ENCODE measurements at places on chromosomes 7 and 10.

DNA sequence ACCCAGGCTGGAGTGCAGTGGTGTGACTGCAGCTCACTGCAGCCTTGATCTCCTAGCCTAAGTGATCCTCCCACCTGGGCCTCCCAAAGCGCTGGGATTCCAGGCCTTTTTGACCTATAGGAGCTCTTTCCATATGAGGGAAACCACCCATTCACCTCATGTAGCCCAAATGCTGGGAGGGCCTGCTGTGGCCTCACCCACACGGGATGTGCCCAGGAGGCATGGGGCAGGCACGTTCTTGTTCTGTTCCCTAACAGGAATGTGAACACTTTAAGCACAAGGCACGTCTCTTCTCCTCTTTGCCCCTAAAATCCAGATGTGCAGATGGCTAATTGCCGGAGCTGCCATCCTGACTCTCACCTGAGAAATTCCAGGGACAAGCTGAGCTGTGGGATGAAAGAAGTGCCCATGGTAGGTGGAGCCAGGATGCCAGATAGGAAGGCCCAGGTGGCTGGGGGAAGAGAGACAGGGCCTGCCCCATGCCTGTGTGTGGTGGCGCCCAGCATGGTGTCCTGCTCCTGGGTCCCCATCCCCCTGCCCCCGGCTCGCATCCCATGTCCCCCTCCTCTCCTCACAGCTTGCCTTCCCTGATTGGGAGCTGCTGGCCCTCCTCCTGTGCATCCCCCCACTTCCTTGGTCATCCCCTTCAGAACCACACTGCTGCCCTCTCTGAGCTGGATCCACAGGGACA, 17.3 kb downstream of the CAMK2B start:
- DNase-seq = no peak

DNA sequence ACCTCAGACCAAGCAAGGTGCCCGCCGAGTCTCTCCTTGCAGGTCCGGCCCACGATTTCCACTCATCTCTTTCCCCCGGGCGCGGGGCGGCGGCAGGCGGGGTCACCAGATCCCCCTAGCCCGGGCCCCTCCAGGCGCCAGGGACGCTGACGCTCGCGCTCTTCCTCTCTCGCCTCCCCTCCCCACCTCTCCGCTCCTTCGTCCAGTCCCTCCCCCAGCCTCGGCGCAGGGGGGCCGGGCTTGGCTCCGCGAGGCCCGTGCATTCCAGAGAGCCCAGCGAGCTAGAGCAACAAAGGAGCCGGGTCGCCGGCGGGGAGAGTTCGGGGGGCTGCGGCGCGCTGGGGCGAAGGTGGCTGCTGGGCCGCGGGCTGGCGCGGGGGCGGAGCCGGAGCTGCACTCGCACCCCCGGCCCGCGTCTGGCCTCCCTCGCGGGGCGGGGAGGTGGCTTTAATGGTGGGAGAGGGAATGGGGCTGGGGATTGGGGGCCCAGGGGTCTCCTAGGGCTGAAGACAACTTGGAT, at the start of gene SMO:
SMO (plus strand) TSS at position 262 of the 520 bp plus-strand sequence. CDS start 519 bp downstream, outside the sequence.
- DNase-seq = no peak

DNA sequence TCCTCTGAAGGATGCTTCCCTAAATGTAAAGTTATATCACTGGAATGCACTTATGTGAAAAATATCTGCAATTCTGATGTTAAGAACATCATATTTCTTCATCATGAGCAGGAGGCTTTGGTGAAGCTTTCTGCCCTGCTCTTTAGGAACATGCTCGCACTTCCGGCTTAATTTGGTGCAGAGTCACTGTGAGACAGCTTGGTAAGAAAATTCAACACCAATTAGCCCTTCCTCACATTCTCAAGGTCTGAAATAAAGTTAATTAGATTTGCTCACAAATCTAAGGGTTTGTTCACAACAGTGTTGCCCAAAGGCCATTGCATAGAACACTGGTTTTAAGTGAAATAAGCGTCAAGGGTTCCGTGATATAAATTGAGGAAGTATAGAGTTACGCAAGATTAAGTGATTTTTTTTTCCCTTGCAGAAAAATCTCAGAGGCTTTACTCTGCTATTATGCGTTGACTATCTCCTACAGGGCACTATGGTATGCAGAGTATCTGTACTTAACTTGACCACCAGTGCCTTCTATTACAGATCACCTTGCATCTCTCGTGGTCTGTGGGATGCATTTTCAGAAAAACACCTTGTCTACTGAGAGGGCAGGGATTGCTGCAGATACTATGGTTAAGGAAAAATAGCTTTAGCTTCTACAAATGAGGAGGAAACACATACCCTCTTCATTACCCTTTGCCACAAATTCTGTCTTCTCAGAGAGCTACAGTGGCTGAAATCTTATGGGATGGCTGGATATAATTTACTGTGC, 953.9 kb downstream of the TYW1 start:
- DNase-seq = no peak

DNA sequence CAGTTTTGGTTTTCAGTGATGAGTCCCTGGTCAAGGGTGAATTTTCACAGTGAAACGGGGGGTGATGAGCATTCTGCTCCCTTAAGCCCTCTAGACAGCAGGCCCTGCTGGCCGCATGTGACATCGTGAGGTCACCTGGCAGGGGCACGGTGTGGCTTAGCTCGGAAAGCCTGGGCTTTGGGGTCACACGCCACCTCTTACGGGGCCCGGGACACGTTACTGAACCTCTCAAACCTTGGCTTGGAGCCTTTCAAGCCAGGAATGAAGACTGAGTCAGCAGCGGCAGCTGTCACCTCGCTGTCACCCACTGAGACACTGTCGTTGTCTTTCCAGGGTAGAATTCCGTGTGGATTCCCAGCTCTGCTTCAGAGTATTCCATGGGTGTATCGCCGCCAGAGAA, 4.1 kb downstream of the GET4 start:
- DNase-seq = no peak

GRCh38 chr10:6409971-6410643, 170.0 kb downstream of the PRKCQ start:
- no peak for DNase-seq

- no peak for DNase-seq
Measured at GRCh38 chr10:129517680-129518057, 50.6 kb downstream of the MGMT start.

- DNase-seq = no peak
Measured at GRCh38 chr7:66864294-66864693, 56.7 kb upstream of the TMEM248 start.

- DNase-seq = no peak
Measured at GRCh38 chr7:122300211-122300932, 4.2 kb downstream of the FEZF1 start.

GRCh38 chr10:117926491-117926890, 120.2 kb downstream of the RAB11FIP2 start:
- no peak for DNase-seq

GRCh38 chr10:116848032-116848943, 1.0 kb upstream of the ENO4 start:
- DNase-seq = no peak

GRCh38 chr7:82757-83155, 109.6 kb upstream of the FAM20C start:
- no peak for DNase-seq

- DNase-seq = no peak
Measured at GRCh38 chr7:130426564-130426963, 14.3 kb downstream of the CEP41 start.

DNA sequence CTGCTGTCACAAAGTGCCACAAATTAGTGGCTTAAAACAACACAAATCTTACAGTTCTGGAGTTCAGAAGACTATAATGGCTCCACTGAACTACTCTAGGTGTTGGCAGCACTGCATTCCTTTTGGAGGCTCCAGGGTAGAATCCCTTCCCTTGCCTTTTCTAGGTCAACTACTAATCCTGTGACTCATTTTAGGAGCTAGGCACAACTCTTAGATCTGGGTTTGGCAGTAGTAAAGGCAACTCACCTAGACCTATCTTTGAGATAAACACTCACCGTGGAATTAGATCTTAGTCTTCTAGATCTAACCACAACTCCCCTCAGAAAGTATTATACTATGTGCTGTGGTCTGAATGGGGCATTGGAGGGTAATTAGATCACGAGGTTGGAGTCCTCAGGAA, 60.4 kb downstream of the ANKIB1 start:
- DNase-seq = no peak

DNA sequence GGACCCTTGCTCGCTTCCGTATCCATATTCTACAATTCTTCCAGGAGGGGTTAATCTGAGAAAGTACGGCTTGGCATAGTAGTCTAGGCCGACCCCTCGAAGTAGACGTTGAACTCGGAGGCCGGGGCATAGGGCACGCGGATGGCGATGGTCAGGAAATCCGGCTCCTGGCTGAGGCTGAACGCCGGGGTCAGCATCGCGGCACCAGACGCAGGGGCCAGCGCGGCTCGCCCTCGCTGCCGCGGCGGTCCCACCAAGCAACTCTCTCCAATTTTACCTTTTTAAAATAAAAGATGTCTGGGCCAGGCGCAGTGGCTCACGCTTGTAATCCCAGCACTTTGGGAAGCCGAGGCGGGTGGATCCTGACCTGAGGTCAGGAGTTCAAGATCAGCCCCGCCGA, 7.3 kb upstream of the SGMS1 start:
- DNase-seq = no peak

GRCh38 chr7:108190891-108191290, 60.7 kb upstream of the LAMB4 start:
- DNase-seq = no peak

DNA sequence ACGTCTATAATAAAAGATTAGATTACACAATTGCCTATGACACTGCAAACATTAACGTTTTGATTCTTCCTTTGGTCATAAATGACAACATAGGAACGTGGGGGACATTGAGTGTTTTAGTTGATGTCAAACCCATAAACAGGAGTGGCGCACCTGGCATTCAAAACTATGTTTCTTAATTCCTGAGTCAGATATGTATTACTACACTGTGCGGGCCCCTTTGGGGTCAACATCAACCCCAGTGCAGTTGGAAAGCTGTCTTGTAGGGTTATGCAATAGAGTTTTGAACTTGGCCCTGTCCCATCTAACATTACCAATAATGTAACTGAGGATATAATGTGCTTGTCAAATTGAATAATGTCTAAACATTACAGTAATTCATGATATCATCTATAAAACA, 156.5 kb downstream of the CSTF2T start:
- no peak for DNase-seq

GRCh38 chr7:44402401-44403060, 77.1 kb upstream of the CAMK2B start:
- DNase-seq = no peak

GRCh38 chr7:117041007-117041406, 87.7 kb downstream of the ST7 start:
- DNase-seq = no peak

DNA sequence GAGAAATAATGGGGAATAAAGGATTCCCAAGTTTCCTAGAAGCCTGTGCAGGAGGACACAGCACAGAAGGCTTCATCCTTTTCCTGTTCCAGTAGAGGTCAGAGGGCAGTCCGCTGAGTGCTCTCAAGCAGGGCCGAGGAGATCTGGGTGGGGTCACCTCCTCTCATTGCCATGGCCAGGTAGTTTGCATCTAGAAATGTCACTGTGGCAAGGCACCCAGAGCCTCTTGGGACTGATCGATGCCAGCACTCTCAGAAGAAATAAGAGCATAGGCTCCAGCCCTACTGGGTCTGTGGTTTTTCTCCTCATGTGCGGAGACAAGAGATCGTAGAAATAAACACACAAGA, 7.9 kb downstream of the NUB1 start:
- no peak for DNase-seq

DNA sequence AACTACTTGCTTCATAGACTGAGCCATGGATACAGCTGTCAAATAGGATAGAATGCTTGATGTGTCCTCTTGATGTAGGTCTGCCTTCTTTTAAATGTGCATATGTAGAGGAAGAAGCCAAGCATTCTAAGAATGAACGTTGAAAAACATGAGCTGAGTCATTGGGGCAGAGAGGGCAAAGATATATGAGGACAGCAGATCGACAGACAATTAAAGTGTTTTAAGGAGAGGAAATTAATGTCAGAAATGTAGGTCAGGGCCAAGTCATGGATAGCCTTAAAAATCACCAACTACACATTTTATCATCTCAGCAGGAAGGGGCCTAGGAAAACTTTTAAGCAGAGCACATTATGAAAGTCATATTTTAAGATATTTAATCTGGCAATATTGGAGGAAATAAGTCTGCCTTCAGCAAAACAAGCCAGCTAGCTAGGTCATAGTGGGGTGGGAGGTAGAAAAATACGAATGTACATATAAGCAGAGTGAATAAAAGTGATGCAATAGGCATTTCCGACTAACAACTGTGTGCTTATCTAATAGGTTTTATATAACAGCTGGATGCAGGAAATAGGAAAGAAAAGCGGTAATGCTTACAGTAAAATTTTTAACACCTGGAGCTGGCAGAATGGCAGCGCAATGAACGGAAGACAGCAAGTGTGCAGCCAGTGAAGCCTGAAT, 638.3 kb upstream of the TPK1 start:
- DNase-seq = no peak

GRCh38 chr10:43822631-43823580, 174.2 kb upstream of the ZNF32 start:
- no peak for DNase-seq

DNA sequence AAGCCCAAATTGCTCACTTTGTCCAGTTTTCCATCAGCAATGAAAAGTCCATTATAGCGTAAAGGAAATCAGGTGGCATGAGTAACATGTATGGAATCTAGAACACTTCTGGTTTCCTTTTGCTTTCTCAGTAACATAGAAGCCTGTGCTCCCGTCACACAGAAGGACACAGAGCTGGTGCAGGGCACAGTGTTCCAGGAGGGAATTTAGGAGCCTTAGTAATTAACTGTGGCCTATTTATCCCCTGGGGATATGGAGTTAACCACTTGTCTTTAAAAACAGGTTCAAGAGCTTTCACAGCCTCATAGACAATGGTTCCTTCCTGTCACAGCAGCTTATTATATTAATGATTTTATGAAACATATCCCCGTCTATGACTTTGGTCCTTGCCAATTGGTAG, 189.9 kb downstream of the NEBL start:
- no peak for DNase-seq

- no peak for DNase-seq
Measured at GRCh38 chr7:23925088-23925487, 215.1 kb downstream of the STK31 start.

GRCh38 chr10:6578251-6578771, 1.8 kb downstream of the PRKCQ start:
- no peak for DNase-seq
